MCF 10A (cell line): ENCODE measurements at places on chromosomes 4 and X. TPM values are rescaled to one million over a fixed set of nuclear protein-coding genes. Genes with fewer than 3 reads are reported as not detected.
A peak's percentile ranks its signal among the peaks of the same experiment; 100 is the strongest.

DNA sequence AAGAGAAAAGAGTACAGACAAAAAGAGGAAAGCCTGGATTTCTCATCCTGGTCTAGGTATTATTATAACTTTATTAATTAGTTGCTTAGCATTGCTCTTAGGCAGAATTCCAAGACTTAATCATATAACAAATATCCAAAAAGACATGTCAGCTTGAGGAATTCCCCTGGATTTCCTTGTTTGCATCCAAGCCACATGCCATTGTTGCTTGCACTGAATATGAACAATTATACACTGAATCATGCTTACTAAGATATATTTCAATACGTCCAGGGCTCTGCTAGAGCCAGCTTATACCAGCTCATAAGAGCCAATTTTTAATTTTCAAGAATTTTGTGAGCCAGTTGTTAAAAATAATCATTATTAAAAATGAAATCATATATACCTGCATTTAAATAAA lies 5.5 kb upstream of the TLR10 start:
- no peak for DNase-seq

DNA sequence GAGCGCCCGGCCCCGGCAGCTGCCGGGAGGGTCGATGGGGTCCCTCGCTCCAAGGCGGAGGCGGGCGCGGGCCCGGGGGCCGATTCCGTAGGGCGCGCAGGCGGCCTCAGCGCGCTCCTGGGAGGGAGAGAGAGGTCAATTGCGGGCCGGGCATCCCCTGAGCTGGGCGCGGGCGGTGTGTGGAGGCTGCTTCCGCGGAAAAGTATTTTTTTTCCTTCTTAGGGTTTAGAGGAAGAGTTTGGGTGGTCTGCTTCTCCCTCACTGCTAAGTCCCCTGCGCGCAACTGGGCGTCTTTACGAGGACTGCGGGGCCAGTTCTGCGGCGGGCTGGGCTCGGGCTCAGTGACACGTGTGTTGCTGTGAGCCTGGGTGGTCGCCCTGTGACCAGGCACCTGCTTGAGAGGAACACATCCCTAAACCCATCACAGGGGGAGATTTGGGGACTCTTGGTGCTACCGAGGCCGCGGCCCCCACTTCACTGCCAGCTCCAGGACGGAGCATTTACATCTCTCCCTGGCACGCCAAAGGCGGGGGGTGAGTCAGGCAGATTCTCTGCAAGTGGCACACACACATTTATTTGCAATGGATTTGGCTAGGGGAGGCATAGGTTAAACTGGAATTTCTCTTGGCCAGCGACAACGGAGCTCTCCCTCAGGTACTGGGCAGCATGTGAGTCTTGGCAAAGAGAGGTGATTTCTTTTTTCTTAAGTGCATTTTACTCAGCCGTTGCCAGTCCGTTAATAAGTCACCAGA lies 151.2 kb upstream of the SLC4A4 start:
- DNase-seq, result no peak

DNA sequence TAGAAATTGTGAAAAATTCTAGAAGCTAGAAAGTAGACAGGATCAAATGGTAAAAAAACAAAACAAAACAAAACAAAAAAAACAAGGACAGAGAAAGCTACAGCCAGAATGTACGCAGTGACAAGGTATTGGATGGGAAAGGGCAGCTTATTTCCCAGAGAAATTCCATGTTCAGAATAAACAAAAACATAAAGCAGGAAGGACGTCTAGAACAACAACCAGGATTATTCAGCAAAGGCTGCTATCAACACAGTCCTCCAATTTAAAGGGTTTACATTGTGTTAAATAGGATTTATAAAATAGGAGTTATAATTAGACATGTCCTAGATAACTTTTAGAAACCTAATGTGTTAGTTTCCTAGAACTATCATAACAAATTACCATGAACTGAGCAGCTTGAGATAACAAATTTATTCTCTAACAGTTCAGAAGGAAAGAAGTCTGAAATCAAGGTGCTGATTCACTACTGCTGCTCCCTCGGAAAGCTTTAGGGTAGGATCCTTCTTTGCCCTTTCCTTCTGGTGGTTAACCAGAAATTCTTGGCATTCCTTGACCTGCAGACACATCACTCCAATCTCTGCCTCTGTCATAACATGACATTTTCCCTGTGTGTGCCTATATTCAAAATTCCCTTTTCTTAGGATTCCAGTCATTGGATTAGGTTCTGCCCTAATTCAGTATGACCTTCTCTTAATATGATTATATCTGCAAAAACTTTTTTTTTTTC lies 175.6 kb downstream of the SNCA start:
- peak; percentile 75 for DNase-seq

DNA sequence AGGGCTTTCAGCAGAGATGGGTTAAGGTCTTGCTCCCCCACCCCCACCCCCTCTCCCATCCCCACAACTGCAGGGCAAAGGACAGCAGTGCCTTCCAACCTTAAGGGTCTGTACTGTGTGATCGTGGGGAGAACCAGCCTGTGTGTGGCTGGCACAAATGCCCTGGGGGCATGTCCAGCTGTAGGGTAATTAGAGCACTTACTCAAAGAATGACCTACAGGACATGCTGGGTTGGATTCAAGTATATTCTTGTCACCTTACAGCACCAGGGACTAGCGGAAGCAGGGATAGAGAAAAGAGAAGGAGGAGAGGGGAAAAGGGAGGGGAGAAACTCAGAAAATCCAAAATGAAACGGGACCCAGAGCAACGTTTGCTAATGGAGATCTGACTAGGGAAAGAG lies 191.3 kb upstream of the GATB start:
- no peak for DNase-seq

The HEPH gene
- total RNA-seq, result 0.27 and 0.40 TPM in 2 replicates

GRCh38 chr4:148951346-148951745 lies 509.1 kb upstream of the NR3C2 start:
- DNase-seq, result peak; percentile 47

DNA sequence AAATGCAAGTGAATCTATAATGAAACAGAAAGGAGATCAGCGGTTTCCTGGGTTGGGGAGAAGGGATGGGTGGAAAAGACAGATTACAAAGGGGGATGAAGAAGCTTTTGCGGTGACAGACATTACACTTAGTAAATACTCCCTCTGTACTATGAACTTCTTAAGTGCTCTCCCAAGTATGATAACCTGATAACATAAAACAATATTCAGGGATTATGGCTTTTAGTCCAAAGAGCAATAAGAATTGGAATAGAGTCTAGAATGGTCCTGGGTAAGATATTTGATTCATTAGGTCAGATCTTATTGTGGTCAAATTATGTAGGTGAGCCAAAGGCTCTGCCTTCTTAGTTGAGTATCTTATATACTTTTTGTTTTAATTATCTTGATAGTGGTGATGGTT lies 9.2 kb downstream of the LRRC66 start:
- no peak for DNase-seq
